ENCODE measurements at places on chromosomes 2 and 18.

DNA sequence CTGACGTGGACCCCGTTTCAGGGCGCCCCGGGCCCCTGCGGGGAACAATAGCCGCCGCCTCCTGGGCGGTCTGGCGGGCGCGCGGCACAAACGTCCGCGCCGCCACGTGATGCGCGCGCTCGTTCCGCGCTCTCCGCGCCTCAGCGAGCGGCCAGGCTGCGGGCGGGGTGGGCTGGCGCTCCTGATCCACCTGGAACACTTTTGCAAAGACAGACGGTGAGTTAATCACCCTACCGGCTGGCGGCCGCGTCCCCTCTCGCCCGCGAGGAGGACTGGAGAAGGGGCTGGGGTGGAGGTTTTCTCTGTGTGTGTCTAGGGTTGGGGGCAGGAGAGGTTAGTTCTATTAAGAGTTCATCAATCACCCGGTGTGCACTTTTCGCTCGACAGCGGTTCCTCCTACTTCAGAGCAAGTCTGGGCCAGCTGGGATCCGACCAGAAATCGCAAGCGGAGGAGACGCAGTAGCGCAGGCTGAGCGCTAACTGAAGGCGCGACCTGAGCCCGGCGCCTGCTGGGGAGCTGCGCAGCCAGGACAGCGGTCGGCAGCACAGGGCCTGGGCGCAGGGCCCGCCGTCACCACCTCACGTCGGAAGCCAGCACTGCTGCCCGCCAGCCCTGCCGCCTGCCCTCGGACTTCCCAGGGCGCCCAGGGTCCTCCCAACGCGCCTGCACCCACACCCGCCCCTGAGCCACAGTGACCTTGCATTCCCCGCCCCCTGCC, 10.3 kb upstream of the HOXD1 start:
- ATAC-seq = no peak

GRCh38 chr2:54941248-54941984, 108.8 kb downstream of the RTN4 start:
- no peak for ATAC-seq

- ATAC-seq = no peak
Observed at GRCh38 chr2:140247451-140248195, 1467.4 kb upstream of the NXPH2 start.

DNA sequence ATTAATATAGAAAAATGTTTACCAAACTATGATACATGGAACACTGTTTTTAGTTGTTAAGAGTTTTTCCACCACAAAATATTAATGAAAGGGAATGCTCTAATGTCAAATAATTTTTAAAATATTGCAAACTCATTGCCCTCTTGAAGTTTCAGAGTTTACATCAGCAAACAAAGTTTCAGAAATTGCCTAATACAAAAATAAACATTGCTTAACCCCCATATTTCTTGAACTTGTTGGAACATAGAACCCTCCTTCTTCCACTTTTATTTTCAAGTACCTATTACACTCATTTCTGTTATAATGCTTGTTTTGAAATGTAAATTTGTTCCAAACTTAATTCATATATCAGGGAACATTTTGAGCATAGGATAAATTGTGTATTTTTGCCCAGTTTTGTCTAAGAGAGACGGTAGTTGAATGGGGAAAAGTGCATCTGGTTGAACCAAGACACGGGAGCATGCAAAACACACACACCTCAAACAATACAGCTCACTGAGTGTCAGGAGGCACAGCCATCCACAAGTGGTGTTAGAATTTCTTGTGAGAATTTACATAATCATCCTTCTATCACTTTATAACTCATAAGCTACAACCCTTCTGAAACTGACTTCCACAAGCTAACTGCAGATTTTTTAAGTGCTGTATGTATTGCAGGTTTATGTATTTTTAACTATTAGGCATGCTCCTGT, 5.3 kb upstream of the MC4R start:
- ATAC-seq = no peak

- no peak for ATAC-seq
Observed at GRCh38 chr2:15776629-15776919, 163.8 kb upstream of the MYCN start.

DNA sequence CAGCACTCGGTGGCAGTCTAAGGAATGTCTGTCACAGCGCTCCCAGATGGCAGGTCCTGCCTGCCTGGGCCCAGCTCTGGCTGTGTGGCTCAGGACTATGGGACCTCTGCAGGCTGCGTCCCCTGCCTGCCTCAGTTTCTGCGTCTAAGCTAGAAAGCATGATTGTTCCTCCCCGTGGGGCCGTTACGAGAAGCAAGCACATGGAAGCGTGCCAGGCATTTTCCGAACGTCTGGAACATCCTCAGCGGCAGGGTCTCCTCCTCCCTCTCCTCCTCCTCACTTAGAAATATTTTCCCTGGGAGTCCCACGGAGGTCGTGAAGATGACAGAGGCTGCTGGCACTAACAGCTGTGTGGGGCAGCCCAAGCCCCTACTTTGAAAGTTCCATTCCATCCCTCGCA, 43.3 kb downstream of the LRRFIP1 start:
- no peak for ATAC-seq

- no peak for ATAC-seq
Observed at GRCh38 chr2:220478305-220479058, 851.1 kb downstream of the SLC4A3 start.

- ATAC-seq = no peak
Observed at GRCh38 chr2:85956646-85957039, 67.9 kb upstream of the ST3GAL5 start.

DNA sequence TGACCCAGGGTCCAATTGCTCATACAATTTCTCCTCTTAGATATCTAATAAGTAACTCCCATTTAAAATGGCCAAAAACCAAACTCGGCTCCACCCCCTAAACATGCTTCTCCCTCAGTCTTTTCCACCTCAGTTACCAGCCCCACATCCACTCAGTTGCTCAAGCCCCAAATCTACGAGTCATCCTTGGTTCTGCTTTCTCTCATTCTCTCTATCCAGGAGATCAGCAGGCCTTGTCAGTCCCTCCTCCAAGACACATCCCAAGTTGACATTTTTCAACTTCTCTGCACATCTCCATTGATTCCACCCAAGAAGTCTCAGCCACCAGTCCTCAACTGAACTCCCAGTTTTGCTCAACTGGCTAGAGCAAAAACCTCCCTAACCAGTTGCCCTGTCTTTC, 40.5 kb upstream of the RTN4 start:
- peak; percentile 52 for ATAC-seq

DNA sequence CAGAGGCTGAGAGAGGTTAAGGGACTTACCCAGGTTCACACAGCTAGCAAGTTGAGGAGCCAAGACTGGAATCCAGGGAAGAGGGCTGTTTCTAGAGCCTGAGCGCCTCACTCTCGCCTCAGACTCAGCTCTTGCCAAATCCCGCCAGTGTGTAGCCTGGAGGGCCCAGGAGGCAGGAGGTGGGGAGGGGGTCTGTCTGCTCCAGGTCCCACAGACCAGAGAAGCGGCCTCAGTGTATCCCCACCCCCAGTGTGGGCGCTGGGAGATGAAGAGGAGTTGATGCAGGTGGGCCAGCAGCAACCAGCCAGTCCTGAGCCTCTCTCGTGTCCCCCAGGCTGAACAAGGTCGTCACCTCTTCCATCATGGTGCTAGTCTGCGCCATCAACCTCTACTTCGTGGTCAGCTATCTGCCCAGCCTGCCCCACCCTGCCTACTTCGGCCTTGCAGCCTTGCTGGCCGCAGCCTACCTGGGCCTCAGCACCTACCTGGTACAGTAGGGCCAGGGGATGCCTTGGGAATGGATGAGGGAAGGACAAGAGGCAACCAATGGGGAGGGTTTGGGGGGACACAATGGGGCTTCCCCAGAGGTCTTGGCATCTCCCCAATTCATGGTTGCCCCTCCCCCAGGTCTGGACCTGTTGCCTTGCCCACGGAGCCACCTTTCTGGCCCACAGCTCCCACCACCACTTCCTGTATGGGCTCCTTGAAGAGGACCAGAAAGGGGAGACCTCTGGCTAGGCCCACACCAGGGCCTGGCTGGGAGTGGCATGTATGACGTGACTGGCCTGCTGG, 5.2 kb upstream of the CTDSP1 start:
- ATAC-seq = no peak

- no peak for ATAC-seq
Observed at GRCh38 chr18:52289392-52289791, 50.6 kb upstream of the DCC start.

DNA sequence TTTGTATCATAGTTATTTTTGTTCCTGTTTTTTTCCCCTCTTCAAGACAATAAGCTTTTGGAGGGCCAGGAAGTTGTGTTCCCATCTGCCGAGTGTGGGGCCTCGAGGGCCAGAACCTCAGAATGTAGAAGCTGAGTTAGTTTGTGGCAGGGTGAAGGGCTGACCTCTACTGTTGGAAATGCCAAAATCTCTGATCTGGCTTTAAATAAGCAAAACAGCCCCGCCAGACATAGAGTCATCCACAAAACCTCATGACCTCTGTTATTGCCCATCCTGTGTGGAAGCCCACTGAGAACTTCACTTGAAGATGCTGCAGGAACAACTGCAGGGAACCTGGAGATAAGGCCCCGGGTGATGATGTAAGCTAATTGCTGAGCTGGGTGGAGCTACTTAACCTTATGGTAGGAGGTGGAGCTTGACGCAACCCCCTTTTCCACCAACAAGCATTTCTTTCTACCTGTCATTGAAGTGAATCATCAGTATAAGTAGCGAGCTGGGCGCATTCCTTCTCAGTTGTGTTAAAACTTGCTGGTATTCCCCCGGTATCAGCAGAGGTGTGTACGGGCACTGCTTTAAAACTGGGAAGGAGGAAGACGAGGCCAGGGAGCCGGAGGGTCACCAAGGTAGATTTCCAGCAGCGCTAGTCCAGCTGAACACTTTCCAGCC, 177.2 kb downstream of the NEDD4L start:
- ATAC-seq = no peak

DNA sequence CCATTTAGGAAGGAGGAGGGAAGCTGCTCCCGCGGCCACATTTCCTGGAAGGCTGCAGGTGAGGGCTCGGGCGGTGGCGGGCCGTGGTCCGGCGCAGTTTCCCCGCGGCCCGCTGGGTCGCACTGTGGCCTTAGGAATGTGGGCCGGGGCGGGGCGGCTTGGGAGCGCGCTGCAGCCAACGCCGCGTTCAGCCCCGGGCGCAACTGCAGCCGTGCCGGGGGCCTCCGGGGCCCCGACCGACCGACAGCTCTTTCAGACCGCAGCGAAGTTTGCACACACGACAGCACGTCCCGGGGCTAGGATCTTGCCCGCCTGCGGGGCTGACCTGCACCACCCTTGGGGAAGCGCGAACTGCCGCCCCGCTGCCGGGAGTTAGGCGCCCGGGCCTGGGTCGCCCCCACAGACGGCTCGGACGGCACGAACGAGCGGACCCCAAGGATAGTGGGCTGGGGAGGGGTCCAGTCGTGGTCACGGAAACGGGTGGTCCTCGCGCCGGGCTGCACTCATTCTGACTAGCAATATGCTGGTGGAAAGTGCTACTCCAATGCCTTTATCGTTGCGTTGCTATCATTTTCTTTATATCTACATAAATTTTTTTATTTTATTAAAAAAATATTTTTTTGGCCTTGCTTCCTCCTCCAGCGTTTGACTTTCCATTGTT, 69.9 kb upstream of the DLX2 start:
- peak; percentile 100 for ATAC-seq

DNA sequence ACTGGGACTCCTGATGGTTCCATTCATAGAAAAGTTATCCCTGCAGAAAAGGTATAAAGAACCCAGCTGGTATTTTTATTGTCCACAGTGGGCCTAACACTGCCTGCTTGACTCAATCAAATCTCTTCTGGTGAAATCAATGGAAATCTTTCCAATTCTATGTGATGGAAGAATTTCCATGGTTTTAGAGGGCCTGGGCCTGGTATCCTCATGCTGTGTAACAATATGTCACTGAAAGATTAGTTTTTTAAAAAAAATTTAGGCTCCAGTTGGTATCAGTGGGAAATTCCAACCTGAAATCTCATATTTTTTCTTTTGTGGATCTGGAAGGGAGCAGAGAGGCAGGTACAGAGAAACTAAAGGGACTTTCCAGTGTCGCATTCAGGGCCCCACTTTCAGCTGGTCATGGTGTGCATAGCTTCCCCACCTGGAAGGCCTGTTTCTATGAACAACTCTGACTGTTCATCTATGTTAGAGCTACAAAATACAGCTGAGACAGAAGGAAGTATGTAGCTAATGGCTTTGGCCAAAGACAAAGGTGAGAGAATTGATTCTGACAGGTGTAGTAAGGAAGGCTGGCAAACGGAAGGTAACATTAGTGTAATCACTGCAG, 20.9 kb downstream of the NEB start:
- no peak for ATAC-seq

DNA sequence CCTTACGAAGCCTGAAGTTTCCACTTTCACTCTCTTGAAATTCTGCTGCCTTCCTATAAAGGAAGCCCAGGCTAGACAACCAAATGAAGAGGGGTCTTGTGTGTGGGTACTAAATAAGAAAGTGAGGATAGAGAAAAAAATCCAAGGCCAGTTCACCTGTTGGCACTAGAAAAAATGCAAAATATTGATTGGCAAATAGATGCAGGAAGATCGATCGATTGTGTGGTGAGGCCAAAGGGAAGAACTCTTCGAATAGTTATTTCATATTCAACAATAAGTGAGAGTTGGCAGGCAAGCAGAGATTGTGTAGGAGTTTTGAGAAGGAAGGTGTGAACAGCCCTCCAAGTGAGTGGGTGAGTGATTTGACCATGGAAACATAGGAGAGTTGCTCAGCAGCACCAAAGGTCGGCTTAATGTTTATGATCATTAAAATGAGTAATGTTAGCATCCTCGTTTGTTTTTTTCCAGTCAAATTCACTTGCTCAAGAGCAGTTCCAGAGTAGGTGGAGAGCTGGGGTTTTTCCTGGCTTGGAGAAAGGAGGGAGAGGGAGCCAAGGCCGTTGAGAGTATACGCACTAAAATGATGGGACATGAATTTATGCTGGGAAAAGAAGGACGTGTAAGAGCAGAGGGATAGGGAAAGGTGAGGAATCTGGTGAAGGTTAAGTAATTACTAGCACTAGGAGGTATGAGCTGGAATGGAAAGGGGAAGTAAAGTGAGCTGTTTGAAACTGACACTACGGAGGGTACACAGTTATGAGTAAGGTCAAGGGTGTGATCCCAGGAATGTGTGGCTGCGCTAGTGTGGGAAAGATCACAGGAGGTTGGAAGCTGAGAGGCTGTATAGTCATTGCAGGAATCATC, 1.1 kb upstream of the NAPG start:
- ATAC-seq = no peak

- ATAC-seq = no peak
Observed at GRCh38 chr2:133026536-133027177, 356.7 kb upstream of the LYPD1 start.

- ATAC-seq = peak; percentile 73
Observed at GRCh38 chr2:216308576-216308975, 63.7 kb downstream of the MARCHF4 start.

DNA sequence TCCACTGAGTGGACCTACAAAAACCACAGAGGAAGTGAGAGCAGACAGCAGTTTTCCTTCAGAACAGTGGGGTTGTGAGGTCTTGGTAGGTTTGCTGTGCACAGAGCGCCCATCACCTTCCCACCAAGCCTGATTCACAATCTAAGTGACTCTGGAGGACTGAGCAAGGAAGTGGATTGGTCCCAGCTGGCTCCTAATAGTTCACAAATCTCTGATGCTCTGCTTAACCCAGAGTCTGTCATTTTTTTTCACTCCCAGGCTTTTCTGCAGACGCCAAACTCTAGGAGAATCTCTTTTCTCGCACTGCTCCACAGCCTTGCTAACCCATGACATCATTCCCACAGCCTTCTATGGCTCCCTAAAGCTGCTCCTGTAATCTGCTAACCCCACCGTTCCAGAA, 280.4 kb downstream of the C1D start:
- peak; percentile 26 for ATAC-seq

GRCh38 chr2:85854166-85854509, 34.7 kb downstream of the ST3GAL5 start:
- no peak for ATAC-seq

Data from SK-N-SH treated with all-trans-retinoic acid at 6 μM for 48 hours (cell line).